ENCODE measurements at places on chromosomes 11 and 22.
A peak's percentile ranks its signal among the peaks of the same experiment; 100 is the strongest.

GRCh38 chr22:38069372-38070249, 12.4 kb downstream of the PICK1 start:
- DNase-seq = peak; percentile 94

GRCh38 chr11:35146711-35147110, 7.7 kb downstream of the CD44 start:
- DNase-seq = no peak

DNA sequence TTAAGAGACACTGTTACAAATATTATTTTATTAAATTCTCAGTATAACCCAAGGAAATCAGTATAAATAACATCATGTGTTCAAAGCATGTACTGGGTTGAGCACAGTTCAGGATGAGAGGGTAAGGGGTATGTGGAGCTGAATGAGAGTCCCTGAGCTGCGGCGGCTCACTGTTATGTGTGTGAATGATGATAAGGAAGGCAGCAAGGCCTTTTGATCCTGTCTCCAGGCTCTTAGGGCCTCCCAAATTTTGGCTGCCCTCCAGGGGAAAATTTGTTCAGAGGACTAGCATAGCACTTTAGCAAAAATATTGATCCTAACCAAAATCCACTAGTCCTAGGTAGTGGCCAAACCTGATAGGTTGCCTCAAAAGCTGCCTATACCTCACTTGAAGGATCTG, 86.1 kb upstream of the SPON1 start:
- DNase-seq = no peak

- DNase-seq = no peak
These were observed 14.8 kb downstream of the CARD18 start for GRCh38 chr11:105124756-105125155.

DNA sequence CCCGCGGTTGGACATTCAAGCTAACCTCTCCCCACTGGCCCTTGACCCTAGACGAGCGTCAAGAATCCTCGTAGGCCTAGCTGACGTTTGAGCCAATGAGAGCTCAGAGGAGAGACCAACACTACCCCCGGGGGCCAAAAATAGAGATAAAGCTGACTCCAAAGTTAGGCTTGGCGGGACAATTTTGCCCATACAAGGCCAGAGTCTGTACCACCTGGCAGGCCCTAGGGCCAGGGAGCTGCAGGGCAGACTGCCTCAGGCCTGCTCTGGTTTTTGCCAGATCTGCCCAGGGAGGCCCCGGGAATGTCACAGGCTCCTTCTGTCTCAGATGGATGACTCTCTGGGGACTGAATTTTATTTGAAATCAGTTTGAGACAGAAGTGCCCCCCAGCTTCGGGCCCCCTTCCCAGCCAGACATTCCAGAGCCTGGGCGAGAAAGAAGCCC, 40.8 kb upstream of the ACCSL start:
- DNase-seq = peak; percentile 41

DNA sequence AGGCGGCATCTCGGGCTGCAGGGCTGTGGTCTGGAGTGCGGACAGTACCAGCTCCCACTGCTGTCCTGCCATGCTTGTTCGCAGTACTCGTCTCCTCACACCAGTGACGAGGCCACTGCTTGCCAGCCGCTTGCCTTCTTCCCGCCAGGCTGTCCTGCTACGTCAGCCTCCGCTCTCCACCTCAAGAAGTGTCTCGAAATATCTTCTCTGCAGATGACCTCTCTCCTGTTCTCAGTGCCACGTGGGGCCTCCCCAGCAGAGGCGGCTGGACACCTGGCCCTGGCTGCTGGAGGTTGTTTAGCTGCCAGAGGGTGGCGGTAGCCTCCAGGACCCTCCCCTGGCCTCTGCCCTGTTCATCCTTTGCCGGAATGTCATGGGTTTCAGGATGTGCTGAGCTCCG, 3.1 kb upstream of the CCDC188 start:
- DNase-seq = no peak

DNA sequence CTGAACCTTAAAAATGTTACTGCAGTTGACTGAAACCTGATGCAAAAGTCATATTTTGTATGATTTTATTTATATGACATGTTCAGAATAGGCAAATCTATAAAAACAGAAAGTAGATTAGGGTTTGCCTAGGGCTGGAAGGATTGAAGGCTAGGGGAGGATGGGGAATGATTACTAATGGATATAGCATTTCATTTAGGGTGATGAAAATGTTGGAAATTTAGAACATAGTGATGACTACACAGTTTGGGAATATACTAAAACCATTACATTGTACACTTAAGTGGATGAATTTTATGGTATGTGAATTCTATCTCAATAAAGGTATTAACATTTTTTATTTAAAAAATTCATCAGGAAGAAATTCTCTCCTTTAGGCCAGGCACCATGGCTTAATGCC, 22.9 kb upstream of the PAFAH1B2 start:
- DNase-seq = no peak

- DNase-seq = no peak
These were observed 74.3 kb downstream of the BRD1 start for GRCh38 chr22:49753276-49753890.

DNA sequence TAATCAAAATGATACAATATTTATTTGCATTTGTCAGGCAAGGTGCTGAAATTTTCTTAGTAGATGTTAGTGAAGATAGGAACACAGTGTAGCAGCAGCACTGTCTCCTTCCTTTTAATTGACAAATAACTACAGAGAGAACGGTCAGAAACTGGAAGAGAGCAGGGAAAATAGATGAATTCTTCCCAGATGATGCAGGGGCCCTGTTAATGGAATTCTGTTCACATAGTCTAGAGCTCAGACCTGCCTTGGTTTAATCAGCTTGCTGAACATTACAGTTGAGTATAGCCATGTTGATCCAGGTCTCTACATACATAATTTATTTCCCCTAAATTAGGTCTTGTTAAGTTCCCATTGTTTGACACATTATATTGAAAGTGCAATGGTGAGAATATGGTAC, 127.4 kb downstream of the SLC17A6 start:
- DNase-seq = no peak

- DNase-seq = no peak
These were observed 58.7 kb upstream of the PRODH start for GRCh38 chr22:18994701-18995326.

DNA sequence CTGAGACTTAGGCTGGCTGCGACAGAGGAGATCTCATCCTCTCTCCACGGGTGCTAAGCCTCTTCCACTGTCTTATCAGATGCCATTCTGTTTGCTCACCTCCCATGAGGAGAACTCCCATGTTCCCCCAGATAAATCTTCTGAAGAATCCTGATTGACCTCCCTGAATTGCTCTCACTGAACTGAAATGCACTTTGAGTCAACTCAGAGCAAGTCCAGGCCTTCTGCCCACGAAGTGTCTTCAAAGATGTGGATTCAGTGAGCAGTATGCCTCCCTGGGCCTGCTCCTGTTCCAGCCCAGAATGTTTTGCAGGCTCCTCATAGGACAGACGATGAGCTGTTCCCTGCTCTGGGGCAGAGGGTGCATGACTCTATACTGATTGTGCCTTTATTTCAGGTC, 17.4 kb downstream of the TUB start:
- DNase-seq = peak; percentile 55

GRCh38 chr11:13859892-13860291, 102.6 kb upstream of the SPON1 start:
- DNase-seq = no peak

- no peak for DNase-seq
These were observed 6.5 kb upstream of the NPAS4 start for GRCh38 chr11:66414120-66414934.

DNA sequence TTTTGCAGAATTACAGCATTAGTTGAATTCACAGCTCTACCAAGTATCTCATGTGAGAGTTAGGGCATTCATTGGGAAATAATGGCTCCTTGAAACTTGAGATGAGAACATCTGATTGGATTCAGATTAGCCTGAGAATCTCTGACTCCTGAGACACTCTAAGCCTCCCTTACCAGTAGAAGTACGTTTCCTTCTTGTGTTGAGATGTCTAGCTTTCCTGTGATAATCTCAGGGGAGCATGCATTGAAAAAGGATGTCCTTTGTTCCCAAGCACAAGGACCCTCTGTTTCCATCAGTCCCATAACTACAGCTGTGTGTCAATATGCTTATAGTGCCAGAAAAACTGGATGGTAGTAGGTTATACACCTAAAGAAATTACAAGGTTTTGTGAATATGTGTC, 35.2 kb upstream of the RDX start:
- DNase-seq = no peak

GRCh38 chr11:13110929-13111812, 102.1 kb downstream of the RASSF10 start:
- no peak for DNase-seq

DNA sequence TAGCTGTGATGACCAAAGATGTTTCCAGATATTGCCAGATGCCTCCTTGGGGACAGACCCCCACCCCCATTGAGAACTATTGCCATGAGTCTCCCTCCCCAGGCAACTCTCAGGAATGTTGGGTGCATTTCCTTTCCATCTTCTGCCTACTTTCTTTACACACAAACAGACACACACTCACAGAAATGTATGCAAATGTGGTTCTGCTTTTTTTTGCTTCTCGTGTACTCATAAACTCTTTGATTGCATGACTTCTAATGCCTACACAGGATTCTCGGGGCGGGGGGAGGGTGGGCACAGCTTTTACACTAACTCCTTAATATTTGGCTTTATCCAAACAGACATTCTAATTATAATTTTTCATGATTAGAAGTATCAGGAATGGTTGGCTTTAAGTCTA, 53.3 kb upstream of the SUSD2 start:
- DNase-seq = no peak

GRCh38 chr11:117686711-117687110, 110.3 kb downstream of the DSCAML1 start:
- no peak for DNase-seq

DNA sequence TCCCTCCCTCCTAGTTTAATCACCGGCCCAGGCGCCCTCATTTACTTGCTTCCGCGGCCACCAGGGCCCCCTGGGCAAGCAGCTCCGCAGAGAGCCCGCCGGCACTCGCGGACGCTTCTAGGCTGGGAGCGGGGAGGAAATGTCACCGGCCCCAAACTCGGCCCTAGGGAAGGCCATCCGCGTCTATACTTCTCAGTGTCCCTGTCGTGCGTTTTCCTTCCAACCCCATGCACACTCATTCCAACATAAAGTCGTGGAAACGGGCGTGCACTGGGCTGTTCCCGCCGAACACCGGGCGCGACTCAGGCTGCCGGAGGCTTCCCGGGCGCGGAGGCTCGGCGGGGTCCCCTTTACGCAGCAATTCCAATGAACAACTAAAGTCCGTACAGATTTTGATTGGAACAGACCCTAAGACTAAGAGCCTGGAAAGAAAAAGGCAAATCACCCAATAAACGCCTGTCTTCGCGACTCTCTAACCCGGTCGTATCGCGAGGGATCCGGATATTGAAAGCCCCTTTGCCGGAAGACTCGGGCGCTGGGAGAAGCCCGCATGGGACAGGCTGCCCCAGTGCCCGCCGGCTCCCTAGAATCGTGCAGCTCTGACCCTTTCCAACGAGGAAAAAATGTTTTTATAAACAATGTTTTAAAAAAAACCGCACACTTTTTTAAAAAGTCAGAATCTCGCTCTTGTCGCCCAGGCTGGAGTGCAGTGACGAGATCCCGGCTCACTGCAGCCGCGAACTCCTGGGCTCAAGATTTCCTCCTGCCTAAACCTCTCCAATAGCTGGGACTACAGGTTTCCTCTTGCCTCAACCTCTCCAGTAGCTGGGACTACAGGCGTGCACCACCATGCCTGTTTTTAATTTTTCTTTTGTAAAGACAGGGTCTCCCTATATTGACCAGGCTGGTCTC, 1.3 kb upstream of the BARX2 start:
- no peak for DNase-seq

GRCh38 chr11:128477811-128478210, 109.5 kb downstream of the ETS1 start:
- no peak for DNase-seq

- no peak for DNase-seq
These were observed 495.8 kb downstream of the BRD1 start for GRCh38 chr22:49331878-49332277.

- no peak for DNase-seq
These were observed 11.2 kb downstream of the SLC25A1 start for GRCh38 chr22:19167106-19167869.

GRCh38 chr11:61775606-61776554, 16.5 kb downstream of the TMEM258 start:
- DNase-seq = no peak

DNA sequence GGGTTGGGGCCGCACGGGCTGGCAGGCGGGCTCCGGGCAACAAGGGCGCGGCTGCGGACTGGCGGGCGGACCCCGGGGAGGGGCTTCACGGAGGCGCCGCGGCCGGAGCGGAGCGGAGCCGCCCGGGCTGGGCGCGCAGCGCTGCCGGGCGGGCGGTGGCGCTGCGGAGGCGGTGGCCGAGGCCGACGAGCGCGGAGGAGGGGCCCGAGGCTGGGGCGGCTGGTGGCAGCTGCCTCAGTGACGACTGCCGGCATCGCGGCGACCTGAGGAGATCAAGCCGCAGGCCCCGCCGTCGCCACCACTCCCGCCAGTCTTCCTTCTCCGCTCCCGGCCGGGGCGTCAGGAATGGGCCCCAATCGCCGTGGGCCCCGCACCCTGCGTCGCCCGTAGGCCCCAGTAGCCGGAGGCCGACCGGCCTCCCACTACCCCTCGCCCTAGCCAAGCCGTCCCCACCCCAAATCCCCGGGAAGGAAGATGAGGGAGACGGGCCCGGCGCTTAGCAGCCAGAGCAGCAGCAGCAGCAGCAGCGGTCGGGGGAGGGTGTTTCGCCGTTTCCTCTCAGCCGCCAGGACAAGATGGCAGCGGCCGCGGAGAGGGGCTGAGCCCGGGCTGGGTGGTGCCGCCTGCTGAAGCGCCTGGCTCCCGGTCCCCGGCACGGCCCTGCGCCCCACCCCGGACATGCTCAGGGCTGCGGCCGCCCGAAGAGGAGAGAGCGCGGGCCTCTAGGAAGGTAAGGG, at the start of gene HIPK3:
TSS of gene HIPK3 (plus strand) at position 222 of the 737 bp plus-strand sequence.
- DNase-seq = peak; percentile 90

- peak; percentile 96 for DNase-seq
These were observed 3.7 kb downstream of the RPS19BP1 start for GRCh38 chr22:39528681-39529486.

All from sigmoid colon (tissue), 7 donors.